Activated T-helper 1 cell treated with anti-CD3 and anti-CD28 coated beads, Interleukin-12 subunit alpha, Interleukin-12 subunit beta, Interleukin-2, Interleukin-4 antibody, amounts not matched to agents 30 ng/mL and 10 ng/mL and 1 ng/mL, durations not matched to agents 14 hours and 24 hours and 36 hours (primary cell): ENCODE measurements at places on chromosomes 12 and 14. TPM values are rescaled to one million over a fixed set of nuclear protein-coding genes. Genes with fewer than 3 reads are reported as not detected.

KRAS gene
- total RNA-seq = 43.1 and 43.3 TPM in 2 replicates

KCNA5 gene
- total RNA-seq = not detected in 2 replicates

C14orf132 gene
- total RNA-seq = 0.20 and 0.21 TPM in 2 replicates

DUSP6 gene
- 108 and 115 TPM in 2 replicates for total RNA-seq

SLC5A8 gene
- not detected in 2 replicates for total RNA-seq

DLGAP5 gene
- 22.4 and 26.4 TPM in 2 replicates for total RNA-seq

LUM gene
- not detected in 2 replicates for total RNA-seq

XPOT gene
- total RNA-seq = 145 and 146 TPM in 2 replicates

PLEKHA5 gene
- 2.0 and 2.4 TPM in 2 replicates for total RNA-seq

AQP2 gene
- total RNA-seq = not detected in 2 replicates

KCNK10 gene
- total RNA-seq = not detected in 2 replicates

NEK9 gene
- total RNA-seq = 76.8 and 77.0 TPM in 2 replicates

DNA sequence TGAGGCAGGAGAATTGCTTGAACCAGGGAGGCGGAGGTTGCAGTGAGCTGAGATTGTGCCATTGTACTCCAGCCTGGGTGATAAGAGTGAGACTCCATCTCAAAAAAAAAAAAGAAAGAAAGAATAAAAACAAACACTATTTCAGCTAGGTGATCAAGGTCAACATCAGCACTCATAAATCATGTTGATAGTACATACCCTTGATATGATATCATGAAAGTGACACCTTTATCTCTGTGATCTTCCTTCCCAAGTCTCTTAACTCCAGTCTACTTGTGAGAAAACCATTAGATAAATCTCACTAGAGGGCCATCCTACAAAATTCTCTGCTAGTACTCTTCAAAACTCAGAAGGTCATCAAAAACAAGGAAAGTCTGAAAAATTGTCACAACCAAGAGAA lies 44.2 kb upstream of the PTGR2 start:
- no peak for DNase-seq

DNA sequence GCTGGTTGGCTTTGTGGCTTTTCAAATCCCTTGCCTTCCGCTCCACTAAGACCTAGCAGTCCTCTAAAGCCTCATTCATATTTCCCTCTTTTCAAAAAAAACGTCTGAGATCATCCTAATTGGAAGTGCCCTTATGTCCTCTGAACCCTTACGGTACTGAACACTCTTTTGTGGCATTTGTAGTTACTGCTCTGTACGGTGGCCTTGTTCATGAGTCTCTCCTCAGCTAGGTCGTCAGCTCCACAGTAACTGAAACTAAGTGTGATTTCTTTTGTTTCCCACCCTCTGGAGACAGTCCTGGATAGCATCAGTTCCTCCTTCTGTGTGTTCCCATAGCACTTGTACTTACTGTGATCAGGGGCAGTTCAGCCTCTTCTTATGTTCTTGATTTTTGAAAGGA lies 49.7 kb downstream of the DAAM1 start:
- DNase-seq = no peak

- DNase-seq = no peak
Measured at GRCh38 chr12:13211191-13211858, 14.8 kb downstream of the EMP1 start.

GRCh38 chr14:95547272-95547625 lies 12.4 kb downstream of the GLRX5 start:
- DNase-seq = no peak

- no peak for DNase-seq
Measured at GRCh38 chr14:74400031-74400685, 25.9 kb downstream of the SYNDIG1L start.

DNA sequence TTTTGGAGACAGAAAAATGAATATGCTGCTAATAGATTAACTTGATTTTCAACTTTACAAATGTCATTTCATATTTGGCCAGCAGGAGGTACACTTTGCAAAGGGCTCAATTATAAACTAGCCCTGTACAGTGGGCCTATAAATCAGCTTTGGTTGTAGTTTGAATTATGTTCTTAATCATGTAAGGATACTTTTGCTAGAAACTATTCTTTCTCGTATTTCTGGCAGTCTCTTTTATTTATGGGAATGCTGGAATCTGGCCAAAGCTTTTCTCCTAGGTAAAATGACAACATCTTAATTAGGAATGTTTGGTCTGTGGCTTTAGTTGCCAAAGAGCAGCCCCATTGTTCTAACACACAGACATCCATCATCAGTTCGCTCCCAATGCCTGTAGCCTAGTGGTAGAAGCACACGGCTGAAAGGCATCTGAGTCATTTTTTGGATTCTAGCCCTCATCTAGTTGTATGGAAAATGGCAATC lies 1322.3 kb upstream of the SEL1L start:
- DNase-seq = no peak

DNA sequence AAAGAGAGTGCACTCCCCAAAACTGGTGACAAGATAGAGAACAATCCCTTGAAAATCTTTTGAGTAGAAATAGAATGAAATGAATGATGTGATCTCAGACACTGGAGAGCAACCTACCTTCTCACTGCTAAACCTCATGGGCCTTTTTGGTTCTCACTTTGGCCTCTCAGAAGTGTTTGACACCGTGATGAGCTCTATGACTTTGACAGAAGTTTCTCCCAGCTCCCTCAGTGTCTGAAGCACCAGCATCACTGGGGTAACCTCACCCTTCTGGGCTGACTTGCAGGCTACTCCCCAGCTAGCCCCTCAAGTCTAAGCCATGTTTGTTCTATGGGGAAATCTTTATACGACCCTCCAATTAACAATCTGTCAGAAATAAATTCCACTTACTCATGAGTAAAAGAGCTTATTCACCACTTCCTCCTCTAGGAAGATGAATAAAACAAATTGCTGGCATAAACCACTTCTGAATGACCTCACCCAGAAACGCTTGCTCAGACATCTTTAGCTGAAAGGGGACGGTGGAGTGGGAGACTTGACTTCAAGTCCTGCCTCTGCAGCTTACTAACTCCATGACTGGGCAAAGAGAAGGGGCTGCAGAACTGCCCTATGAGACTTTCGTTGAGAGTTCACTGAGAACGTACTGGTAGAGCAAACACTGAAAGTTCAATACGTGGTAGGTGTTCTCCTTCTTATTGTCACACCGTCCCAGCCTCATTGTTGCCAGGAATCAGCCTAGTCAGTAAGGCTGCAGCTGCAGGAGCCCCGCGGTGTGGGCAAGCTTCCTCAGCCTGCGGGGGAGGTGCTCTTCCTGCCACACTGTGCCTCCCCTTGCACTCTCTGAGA lies 46.5 kb downstream of the ST8SIA1 start:
- no peak for DNase-seq

DNA sequence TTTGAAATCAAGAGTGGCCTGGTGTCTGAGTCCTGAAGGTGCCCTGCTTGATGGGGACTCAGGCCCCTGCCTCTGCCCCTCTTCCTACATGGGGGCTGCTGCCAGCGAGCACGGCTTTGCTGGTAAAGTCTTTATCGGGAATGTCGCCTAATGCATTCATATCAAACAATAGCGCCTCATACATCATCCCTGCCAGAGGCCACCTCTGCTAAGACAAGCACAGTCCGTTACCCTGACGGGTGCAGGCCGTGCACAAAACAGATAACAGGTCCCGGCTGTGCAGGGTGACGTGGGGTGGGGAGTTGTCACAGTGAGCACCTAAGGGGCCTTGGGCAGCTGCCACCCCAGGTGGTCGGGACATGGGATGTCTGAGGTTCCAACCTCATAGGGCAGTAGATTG lies 68.4 kb upstream of the FAM222A start:
- no peak for DNase-seq

- no peak for DNase-seq
Measured at GRCh38 chr12:94172031-94172430, 23.7 kb downstream of the PLXNC1 start.

DNA sequence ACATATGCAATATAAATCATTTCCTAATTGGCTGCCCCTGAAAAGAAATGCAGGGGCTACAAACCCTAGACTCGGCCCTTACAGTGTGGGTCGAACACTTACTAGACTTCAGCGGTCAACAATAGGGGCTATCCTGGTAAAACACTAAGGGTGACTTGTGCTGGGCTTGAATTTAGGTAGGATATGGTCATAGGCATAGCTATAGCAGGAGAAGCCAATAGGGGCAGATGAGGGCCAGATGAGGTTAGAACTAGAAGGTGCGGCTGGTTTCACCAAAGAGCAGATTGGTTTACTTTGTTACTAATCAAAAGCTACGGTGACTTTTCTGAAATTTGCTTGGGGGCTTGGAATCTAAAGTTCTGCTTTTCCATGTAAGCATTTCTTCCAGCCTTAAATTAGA lies 282.3 kb upstream of the DIO2 start:
- no peak for DNase-seq

DNA sequence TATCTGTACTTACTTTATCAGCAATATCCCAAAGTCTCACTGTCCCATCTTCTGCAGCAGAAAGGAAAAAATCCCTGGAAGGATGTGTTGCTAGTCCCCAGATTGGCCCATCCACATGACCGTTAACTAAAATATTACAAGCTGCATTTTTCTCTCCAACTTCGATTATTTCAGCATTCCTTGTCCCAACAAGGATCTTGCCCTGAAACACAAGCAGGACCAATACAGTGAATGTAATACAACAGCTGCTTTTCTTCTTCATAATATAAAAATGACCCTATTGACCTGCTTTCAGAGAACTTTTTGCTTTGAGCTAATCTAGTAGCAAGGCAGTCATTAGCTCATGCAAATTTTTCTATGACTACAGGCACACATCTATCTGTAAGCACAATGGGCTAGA lies 58.3 kb downstream of the ZC3H14 start:
- no peak for DNase-seq

GRCh38 chr12:42716491-42716891 lies 126.9 kb upstream of the PRICKLE1 start:
- no peak for DNase-seq

DNA sequence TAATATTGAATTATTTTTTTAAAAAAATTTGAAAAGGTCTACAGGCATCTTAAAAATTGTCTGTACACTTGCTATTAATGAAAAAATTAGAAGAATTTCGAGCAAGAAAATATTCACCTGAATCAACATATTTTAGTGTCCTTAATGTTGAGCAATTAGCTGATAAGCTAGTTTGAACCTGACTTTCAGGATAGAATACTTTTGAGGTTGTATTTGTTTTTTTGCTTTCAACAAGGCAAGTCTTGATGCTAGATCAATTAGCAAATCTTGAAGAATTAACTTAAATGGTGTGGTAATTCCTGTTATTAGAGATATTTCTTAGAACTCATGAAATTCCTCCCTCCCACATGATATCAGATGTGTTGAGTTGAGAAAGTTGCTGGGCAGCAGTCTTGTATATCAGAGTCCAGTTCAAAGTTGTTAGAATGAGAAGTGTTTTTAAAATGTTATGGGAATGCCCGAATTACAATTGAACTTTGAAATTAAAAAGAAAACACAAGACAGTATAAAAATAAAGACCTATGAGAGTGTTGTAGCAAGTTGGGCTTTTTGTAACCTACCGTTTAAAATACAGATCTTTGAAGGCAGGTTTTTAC lies 119.2 kb downstream of the TRMT5 start:
- DNase-seq = no peak

DNA sequence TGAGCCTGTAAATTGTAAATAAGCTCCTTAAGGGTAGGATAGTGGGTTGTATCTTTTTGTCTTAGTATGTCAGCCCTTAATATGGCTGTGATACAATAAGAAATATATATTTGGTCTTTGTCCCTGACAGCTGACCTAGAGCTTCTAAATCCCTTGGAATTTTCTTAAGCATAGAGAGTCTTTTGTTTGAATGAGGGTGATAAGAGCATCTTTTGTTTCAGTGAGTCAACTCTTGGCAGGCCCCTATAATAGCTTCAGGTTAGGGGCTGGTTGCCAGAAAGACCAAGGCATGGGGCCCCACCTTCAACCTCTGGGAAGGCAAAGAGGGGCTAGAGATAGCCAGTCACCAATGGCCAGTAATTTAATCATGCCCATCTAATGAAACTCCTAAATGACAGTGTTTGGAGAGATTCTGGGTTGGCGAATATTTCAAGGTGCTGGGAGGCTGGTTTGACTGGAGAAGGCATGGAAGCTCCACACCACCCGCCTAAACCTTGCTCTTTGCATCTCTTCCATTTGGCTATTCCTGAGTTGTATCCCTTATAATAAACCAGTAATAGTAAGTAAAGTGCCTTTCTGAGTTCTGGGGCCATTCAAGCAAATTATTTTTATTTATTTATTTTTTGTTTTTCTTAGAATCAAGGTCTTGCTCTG lies 10.5 kb downstream of the PALS1 start:
- DNase-seq = no peak

DNA sequence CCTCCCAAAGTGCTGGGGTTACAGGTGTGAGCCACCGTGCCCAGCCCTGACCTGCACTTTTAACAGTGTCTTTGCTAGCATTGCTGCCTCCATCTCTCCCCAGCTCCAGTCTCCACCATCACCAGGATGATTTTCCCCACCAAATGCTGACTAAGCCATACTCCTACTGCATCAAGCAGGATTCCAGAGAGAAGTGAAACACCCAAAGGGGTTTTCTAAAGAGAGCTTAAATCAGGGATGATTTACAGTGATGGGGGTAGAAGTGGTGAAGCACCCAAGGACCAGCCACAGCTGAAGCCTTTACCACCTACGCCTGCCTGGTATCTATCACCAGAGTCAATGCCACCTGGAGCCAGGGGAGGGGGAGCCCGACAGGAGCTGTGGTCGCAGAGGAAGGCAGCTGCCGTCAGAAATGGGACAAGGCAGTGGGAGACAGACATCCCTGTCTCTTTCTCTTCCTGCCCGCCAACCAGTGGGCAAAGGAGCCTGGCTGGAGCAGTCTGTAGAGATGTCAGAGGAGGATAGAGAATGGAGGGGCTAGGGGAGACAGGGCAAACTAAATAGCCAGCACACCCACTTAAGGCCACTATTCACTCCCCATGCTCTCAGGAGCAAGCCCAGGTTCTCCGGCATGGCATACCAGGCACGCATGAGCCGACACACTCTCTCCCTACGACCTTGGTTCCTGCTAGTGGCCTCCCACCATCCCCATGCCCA lies 22.4 kb upstream of the CD9 start:
- DNase-seq = no peak

DNA sequence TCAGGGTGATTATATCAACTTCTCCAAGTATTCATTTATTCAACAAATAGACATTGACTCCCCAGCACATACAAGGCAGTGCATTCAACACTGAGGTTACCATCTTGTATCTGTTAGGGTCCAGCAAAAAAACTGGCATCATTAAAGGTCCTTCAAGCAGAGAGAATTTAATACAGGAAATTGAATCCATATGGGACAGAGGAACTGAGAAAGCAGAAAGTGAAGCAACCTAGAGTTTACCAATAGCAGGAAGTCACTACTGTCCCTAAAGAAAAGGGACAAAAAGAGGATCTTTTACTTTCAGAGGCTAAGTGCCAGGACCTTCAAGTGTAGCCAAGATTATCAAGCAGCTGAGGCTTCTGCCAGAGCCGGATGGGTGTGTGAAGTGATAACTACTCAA lies 237.8 kb upstream of the TBX3 start:
- DNase-seq = no peak

- no peak for DNase-seq
Measured at GRCh38 chr12:42141981-42142606, 2.6 kb downstream of the GXYLT1 start.

DNA sequence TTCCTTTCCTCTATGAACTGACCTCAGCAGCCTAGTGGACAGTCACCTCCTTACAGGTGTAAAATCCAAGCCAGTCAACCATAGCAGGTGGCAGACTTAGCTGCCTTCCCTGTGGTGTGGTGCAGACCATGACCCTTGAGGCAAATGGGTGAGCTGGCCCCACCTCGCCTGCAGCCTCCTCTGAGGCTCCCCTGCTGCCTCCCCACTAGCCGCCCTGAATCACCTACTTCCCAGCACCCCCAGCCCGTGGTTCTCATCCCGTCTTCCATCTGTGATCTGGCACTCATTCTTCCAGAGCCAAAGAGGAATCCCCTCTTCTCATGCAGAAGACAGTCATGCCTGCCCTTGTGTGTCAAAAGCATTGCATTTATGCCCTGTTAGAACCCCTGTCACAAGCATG lies 34.4 kb upstream of the TSPAN9 start:
- DNase-seq = no peak

- peak; percentile 37 for DNase-seq
Measured at GRCh38 chr12:64608901-64609535, 1.3 kb upstream of the RASSF3 start.
